Umbilical cord (tissue), 2 donors: ENCODE measurements at places on chromosomes 7 and 10.

DNA sequence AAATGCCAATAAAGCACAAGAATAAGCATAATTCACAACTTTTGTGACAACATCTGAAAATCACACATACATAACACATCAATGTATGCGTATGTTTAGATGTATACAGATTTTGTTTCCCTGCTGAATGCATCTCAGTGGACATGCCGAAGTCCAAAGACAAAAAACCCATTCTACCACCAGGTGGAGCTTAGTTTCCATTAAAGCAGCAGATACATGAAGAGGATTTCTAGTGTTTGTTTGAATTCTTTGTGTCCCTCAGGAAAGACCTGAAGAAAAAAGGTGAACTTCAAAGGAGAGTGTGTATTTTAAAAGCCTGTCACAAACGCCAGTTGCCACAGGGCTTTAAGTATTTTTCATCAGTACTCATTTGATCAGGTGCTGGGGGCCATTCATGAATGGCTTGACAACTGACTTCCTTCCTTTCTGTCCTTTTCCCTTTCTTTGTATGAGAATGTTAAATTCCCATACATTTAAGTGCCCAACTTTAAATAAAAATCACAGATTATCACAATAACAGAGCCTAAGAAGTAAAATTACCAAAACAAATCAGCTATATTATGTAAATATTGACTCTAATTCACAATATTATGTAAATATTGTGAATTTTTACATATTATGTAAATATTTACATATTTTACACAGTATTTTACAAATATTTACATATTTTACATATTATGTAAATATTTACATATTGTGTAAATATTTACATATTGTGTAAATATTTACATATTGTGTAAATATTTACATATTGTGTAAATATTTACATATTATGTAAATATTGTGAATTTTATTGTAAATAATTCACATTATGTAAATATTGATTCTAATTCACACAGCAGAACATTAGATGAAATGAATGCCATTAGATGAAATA, 343.0 kb downstream of the CRPPA start:
- DNase-seq, result peak; percentile 89

- DNase-seq, result no peak
These were observed 29.0 kb upstream of the ATXN7L1 start for GRCh38 chr7:105905209-105905909.

- no peak for DNase-seq
These were observed 399.5 kb downstream of the DNAJB6 start for GRCh38 chr7:157736341-157736740.

DNA sequence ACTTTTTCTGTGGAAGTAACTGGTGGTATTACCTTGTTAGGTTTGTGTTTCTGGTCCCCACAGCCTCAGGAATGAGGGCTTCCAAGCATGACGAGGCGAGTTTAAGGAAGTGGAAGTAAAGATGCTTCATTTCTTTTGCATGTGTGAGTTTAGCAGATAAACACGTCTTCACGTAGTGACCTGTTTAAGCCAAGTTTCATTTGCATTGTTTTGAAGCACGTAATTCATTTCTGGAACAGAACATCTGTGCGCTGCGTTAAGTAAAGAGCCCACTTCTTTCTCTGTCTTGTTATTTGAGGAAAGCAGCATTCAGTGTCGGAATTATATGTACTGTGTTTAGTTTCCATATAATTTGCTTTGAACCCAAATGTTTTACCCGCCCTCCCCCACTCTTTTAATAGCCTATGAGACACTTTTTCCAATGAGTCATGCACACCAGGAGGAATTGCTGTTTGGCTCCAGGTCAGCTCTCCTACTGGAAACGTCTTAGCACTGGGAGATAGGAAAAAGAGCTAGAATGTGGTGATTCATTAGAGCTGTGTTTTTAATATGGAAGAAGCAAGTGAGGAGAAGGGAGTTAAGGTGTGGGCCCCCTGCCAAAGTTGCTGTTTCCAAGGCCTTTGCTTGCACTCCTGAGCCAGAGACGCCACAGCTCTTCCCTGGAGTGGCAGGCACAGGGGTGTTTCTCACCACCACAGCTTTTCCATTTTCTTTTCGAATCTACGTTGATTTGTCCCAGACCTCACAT, 36.7 kb downstream of the BTBD16 start:
- DNase-seq, result peak; percentile 88

GRCh38 chr7:116242178-116242577, 31.8 kb downstream of the TES start:
- no peak for DNase-seq

DNA sequence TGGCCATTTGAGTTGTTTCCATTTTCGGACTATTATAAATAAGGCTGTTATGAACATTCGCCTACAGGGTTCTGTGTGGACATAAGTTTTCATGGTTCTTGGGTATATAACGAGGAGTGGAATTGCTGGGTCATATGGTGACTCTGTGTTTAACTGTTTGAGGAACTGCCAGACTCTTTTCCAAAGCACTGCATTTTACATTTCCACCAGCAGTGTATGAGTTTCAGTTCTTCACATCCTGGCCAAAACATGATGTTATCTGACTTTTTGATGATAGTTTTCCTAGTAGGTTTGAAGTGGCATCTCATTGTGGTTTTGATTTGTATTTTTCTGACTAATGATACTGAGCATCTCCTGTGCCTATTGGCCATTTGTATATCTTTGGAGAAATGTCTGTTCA, 5.4 kb downstream of the SUV39H2 start:
- DNase-seq, result no peak

- no peak for DNase-seq
These were observed 108.8 kb downstream of the GLRX3 start for GRCh38 chr10:130244928-130245495.

- DNase-seq, result no peak
These were observed 19.7 kb downstream of the PDGFA start for GRCh38 chr7:499853-500485.

- no peak for DNase-seq
These were observed 13.0 kb downstream of the ZNF316 start for GRCh38 chr7:6650086-6650485.

- no peak for DNase-seq
These were observed 9.7 kb upstream of the BICC1 start for GRCh38 chr10:58502956-58503355.

- no peak for DNase-seq
These were observed 143.7 kb upstream of the RNF32 start for GRCh38 chr7:156496865-156497264.

- no peak for DNase-seq
These were observed 188.3 kb downstream of the DGKB start for GRCh38 chr7:14714161-14714728.

DNA sequence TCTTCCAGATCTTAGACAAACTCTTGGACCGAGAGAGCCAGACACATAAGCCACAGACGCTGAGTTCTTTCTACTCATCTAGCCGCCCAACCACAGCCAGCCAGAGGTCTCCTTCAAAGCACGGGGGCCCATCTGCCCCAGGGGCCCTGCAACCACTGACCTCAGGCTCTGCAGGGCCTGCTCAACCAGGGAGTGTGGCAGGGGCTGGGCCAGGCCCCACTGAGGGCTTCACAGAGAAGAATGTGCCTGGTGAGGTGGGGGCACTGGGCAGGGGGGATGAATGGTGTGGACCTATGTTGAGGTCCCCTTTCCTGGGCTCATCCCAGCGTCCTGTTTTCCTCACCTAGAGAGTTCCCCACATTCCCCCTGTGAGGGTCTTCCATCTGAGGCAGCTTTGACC, 11.4 kb downstream of the ZSWIM8 start:
- no peak for DNase-seq

DNA sequence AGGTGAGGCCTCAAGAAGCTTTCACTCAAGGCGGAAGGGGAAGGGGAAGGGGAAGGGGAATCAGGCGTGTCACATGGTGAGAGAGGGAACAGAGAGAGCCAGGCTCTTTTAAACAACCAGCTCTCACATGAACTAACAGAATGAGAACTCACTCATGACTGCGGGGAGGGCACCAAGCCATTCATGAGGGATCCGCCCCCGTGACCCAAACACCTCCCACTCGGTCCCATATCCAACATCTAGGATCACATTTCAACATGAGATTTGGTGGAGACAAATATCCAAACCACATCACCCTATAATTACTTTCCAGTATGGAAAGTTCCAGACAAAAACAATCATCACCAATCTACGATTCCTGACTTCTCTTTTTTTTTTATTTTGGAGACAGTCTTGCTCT, 22.9 kb downstream of the HIP1 start:
- DNase-seq, result no peak

DNA sequence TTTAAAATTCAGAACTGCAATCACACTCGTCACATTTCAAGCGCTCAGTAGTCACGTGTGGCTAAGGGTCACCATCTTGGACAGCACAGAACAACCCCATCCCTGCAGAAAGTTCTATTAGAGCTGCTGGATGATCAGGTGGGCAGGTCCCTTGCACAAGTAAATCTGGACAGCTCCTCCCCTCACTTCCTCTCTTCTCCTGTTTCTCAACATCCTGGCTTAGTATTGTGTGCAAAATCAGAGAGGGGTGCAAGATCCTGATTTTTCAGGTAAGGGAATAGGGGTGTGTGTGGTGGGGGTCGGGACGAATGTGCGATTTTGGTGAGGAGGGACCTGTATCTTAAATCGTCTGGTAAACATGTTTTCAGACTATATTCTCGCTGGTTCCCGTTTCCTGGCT, at the start of gene GIMAP4:
GIMAP4 (plus strand) TSS at position 222 of the 400 bp plus-strand sequence. CDS start 2,512 bp downstream, outside the sequence.
- DNase-seq, result no peak

DNA sequence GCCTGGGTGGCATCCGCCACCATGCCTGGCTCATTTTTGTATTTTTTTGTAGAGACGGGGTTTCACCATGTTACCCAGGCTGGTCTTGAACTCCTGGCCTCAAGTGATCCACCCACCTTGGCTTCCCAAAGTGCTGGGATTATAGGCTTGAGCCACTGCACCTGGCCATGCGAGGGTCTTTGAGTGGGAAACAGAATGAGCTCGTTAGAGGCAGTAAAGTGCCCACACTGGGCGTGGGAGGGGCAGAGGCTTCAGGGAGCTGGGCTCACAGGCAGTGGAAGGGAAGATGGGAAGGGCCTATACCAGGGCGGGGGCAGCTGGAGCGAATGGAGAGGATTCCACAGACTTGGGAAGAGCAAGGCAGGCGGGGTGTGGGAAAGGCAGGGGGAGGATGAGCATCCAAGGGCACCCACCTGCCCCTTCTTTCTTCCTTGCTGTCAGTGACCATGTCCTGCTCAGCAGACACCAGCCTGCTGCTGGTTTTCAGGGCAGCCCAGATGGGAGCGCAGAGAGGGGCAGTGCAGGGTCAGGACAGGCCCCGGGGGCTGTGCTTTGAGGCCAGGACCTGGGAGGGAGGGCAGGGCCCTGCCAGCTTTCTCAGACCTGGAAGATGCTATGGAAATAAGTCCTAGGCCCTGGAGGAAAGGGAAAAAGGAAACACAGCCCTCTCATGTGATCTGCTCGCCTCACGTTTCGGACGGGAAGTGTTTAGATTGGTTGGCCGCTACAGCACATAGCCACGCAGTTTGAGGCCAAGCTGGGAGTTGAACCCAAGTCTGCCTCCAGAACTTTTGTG, 4.2 kb downstream of the FZD9 start:
- no peak for DNase-seq

DNA sequence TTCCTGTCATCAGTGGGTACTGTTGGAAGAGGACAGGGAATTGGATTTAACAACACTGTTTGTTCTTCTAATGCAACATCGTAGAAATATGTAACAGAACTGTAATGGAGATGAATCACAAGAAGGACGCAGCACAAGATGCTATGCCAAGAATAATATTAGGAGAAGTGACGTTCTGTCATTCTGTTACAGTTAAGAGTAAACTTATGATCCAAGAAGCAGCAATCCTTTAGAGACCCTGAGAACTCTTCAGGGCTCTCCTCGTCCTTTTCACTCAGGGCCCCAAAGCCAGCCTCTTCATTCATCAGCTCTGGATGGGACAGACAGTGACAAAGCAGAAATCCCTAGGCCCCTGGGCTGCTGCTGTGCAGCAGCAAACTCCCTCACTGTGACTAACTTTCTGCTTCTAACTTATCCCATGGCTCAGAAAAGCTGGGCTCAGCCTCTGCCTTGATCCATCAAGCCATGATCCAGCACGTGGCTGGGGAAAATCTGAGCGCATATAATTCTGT, 8.7 kb upstream of the IL6 start:
- DNase-seq, result peak; percentile 53

DNA sequence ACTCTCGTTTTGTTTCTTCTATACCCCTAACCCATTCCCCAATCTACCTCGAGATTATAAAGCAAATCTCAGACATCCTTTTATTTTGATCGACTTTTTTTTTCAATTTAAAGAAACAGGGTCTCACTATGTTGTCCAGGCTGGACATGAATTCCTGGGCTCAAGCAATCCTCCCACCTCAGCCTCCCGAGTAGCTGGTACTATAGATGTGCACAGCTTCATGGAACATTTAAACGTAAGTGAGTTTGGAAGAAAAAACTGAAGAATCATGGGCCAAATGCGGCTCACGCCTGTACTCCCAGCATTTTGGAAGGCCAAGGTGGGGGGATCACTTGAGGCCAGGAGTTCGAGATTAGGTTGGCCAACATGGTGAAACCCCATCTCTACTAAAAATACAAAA, 96.0 kb downstream of the UPF2 start:
- DNase-seq, result no peak

DNA sequence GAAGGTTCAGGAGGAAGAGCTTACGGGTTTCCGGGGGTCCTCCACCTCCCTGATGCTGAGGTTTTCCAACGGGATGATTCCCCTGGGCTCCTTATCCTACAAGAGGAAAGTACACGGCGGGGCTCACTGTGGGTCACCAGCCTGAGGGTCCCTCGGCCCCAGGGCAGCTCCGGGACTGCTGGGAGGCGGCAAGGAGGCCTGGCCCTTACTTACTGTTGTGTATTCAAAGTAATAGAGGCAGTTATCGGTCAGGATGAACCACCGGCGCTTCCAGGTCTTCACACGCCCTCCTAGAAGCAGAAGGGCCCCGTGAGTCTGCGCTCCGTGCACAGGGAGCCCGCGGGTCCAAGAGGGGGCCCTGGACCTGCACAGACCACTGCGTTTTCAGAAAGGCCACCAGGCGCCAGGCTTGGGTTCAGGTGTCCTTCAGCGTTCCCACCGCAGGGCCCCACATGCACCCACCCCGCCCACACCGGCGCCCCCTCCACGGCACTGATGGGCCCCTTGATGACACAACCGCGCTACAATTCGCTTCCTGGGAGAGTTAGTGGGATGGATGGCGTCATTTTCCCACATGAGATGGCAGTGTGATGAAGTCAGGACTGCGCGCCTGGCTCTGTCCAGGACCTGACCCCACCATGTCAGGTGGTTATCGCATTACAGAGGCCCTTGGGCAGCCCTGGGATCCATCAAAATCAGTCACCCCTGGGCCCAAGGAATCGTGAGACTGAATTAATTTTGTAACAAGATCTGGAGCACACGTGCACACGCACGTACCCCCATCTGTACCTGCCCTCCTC, 106.7 kb downstream of the CYTH3 start:
- DNase-seq, result peak; percentile 25
